ENCODE measurements at places on chromosomes 2 and 18. TPM values are rescaled to one million over a fixed set of nuclear protein-coding genes. Genes with fewer than 3 reads are reported as not detected.

The TMX3 gene
- total RNA-seq: 27.6 TPM

GRCh38 chr2:221850076-221850475 is 278.0 kb upstream of the EPHA4 start:
- no peak for DNase-seq

DNA sequence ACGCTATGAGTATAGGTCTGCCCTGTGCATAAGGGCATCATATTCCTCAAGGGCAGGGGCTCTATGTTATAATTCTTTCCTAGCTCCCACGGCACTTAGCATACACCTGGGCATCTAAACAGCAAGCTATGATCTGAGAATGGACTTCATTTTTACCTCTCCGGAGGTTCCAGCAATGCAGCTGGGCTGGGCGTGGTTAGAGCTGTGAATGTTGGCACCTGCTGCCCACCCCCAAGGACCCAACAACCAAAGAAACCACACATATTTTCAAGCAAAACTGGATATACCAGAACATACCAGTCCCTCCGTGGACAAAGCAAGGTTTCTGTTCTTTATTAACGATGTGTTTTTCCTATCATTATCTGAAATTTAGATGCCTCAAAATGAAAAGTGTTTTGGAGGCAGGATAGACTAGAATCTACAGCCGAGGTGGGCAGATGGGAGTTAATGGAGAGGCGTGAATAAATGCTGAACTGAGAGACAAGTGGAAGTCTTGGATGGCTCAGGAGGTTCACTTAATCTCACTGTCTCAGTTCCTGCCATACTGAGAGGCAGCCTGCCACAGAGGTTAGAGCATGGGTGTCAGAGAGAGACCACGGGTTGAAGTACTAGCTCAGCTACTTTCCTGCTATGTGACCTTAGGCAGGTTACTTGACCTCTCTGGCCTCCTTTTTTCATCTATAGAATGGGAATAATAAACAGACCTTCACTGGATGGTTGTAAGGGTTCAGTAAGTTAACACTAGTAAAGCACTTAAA is 186.6 kb upstream of the SMAD2 start:
- no peak for DNase-seq

DNA sequence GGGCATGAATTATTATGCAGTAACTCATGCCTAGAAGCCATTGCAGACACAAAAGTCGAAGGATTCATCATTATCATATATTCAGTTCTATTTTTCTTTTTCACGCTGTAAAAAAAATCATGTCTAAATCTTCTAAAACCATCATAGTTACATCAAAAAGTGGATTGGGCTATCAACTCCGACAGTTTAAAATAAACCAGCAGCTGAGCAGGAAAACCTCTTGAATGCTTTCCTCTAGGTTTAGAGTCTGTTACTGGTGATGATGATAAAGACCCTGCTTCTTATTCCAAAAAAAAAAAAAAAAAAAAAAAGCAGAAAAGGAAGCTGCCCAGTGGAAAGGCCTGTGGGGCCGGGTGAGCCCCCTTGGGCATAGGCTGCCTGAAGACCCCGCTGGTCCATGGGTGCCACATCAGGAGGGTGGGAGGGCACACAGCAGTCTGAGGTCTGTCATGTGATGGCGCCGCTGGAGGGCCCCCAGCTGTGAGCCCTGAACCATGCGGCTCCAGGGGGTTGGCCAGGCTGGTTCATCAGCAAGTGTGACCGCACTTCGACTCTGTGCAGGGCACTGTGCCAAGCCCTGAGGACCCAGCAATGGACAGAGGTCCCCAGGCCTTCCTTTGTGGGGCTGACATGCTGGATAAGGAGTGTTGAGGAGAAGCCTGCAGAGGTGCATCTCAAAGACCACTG is 199.6 kb downstream of the EIPR1 start:
- DNase-seq: no peak

- no peak for DNase-seq
Measured at GRCh38 chr18:67354091-67354490, 162.4 kb downstream of the DSEL start.

- no peak for DNase-seq
Measured at GRCh38 chr18:13019301-13019700, 28.1 kb downstream of the CEP192 start.
